ENCODE measurements at places on chromosomes 1 and 21. TPM values are rescaled to one million over a fixed set of nuclear protein-coding genes. Genes with fewer than 3 reads are reported as not detected.

The SEMA6C gene
- 2.5 TPM for total RNA-seq

The COL9A2 gene
- 13.1 TPM for total RNA-seq

The RHBDL2 gene
- total RNA-seq = not detected

The GPR37L1 gene
- not detected for total RNA-seq

The HMGCS2 gene
- not detected for total RNA-seq

The NPHS2 gene
- total RNA-seq = not detected

The KLHDC7A gene
- total RNA-seq = not detected

DNA sequence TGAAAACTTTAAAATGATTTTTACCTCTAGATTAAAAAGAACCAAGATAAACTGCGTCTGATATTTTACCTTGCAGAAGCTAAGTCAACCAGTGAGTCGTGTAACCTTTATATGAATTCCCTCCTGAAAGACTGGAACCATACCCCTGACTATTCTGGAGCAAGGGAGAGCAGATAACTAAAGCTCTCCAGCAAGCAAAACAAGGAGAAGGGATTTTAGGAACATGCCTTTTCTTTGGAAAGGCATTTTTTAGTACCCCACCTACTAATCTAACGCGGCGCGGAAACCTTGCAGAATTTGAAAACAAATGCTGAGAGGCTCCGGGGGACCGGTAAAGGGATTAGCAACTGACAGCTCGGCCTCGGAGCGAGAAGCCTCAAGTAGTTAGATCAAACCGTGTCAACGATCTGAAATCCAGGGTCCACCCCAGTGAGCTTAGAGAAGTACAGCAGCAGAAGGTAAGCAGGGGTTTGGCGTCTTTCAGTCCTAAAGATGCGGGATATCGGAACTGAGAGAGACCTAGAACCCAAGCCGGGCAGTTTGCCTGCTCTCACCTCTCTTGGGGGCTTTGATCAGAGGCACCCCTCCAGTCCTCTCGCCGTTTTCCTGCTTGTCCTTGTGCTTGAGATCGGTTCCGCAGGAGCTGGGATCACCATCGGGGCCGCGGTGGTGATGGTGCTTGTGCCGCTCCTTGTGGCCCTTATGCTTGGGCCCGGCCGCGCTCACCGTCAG lies 954 bp downstream of the RSBN1 start:
- peak; percentile 42 for DNase-seq

DNA sequence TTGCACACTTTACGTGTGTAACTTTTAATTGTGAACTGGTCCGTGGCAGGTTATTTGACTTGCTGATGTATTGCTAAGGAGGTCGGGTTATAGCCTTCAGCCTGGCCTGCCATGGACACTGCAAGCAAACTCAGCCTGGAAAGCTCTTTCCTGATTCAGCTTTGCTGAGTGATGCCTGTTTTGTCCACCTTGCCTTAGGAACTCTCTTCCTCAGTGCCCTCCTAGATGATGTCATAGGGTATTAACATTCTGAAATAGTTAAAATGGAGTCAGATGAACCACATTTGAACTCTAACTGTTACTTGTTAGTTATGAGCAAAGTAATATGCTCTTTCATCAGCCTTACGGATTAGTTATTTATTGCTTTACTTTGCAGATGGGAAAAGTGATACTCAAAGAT lies 446.0 kb downstream of the PCP4 start:
- DNase-seq = no peak

GRCh38 chr1:59079434-59080140 lies 217.3 kb upstream of the FGGY start:
- no peak for DNase-seq

DNA sequence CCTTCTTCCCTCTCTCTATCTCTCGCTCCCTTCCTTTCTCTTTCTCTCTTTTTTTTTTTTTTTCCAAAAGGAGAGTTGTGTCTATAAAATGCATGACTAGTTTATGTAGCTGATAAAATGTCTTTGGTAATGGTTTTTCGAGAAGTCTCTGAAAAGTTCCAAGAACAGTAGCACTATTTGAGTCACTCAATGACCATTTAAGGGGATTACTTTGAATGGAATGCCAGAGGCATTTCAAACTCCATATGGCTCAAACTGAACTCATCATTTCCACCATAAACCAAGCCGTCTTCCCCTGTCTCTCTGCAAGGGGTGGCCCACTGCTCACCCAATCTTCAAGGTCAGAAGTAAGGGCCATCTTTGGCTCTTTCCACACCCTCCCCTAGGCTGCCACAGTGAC lies 93.3 kb downstream of the FAM78B start:
- no peak for DNase-seq

DNA sequence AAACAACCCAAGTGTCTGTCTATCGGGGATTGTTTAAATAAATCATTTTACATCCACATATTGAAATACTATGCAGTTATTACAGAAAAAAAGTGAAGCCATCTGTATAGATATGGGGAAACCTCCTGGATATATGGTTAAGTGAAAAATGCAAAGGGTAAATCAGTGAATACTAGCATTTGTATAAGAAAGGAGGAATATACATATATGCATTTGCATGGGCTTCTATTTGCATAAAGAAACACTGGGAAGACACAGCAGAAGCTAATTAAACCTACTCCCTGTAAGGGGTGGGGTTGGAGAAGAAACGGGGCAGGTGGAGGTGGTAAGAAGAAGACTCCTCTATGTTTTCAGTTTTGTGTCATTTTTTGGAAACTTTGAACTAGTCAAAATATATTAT lies 16.6 kb upstream of the KIRREL1 start:
- no peak for DNase-seq

- no peak for DNase-seq
These were observed 5.7 kb downstream of the ZBTB40 start for GRCh38 chr1:22457345-22457744.

DNA sequence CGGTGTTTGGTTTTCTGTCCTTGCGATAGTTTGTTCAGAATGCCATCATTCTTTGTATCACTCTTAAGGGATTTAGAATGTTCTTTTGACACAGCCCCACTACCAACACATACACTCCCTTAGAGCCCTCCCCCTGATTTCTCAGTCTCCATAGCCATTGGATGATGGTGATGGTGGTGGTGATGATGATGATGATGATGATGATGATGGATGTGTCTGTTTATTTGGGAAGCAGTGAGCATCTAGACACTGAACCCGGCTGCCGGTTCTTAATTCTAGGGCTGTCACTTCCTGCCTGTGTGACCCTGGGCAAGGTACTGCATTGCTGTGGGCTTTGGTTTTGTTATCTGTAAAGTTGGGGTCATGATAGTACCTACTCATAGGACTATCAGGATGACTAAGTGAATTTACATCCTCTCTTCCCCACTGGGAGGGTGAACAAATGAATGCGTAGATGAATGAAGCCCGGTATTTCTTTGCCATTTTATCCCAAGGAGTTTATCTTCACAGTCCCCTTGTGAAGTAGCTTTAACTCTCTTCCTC lies 100.7 kb downstream of the HUNK start:
- DNase-seq = no peak

DNA sequence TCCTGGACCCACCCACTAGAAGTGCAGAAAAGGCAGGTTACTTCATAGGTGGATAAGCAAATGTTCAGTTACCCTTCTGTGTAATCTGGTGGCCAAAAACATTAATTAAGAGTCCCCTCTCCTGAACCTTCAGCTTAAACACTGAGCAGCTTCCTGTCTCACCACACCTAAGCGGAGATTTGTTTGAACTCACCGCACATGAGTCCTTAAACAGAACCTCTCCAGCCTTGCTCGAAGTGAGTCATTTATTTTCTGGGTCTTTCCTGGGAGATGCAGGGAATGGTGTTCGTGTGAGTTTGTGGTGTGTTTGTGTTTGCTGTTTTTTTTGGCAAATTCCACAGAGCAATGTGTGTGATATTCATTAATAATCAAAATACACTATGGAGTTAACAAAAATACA lies 7.6 kb upstream of the FNBP1L start:
- no peak for DNase-seq

DNA sequence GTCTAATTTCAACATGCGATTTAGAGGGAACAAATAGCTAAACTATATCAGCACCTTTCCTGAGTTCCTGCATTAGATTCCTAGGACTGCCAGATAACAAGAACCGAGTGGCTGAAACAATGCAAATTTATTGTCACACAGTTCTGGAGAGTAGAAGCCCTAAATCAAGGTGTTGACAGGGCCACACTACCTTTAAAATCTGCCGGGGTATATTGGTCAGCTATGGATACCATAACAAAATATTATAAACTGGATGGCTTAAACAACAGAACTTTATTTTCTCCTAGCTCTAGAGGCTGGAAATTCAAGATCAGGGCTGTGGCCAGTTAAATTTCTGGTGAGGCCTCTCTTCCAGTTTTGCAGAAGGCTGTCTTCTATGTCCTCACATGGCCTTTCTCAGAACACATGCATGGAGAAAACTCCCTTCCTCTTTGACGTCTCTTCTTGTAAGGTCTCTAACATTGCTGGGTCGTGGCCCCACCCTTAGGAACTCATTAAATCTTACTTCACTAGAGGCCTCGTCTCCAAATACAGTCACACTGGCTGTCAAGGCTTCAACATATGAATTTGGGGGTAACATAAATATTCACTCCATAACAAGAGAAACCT lies 144.3 kb downstream of the FCRL5 start:
- DNase-seq = no peak

GRCh38 chr21:32708069-32708468 lies 19.7 kb downstream of the SYNJ1 start:
- DNase-seq = no peak

GRCh38 chr1:89957107-89957506 lies 37.8 kb upstream of the ZNF326 start:
- DNase-seq = peak; percentile 35

GRCh38 chr1:186873687-186874086 lies 44.9 kb downstream of the PLA2G4A start:
- no peak for DNase-seq

- no peak for DNase-seq
These were observed at the start of gene NAV1 for GRCh38 chr1:201538612-201539551. Gene NAV1 (plus strand): TSS chr1:201539127. CDS start chr1:201622885, 83,758 bp downstream.

DNA sequence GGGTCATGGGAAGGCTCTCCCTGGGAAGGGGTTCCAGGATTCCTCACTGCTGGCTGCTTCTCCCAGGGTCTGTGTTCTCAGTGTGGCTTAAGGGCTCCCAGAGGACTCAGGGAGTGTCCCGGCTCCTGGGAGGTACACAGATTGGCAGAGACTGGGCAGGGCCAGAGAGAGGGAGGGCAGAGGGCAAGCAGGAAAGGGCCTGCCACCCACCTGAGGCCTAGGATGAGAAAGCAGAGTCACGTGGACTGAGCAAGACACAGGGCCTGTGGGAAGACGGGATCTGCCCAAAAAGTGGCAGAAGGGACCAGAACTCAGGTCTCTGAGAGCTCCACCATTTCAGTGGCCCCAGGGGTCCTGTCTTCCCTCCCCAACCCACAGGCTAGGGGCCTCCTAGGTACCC lies 871 bp downstream of the SLFNL1 start:
- DNase-seq = no peak

GRCh38 chr1:6360517-6361070 lies 33.0 kb downstream of the ACOT7 start:
- no peak for DNase-seq

GRCh38 chr1:174686213-174686612 lies 238.4 kb downstream of the GPR52 start:
- DNase-seq = no peak

DNA sequence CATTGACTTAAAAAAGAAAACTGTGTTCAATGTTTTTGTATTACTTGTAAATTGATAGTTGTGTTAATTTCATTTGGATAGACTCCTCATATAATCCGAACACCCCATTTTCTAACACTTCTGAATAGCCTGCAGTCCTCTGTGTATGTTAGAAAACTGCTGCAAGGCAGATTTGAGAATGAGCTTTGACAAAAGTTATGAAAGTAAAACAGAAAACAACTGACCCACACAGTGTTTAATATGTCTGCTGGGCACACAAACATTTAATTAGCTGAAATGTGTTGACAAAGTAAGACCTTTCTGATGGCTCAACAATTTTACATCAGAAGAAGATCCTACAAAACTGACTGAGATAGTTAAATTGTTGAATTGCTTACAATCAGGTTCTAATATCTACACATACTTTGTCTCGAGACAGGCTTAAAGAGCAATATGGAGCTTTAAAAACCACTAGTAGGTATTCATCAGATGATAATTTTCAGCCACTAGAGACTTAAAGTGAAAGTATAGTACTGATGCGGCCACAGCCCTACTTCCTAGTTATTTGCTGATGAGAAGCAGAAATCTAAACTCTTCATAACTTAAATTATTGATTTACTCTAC lies 40.0 kb upstream of the PRMT6 start:
- no peak for DNase-seq

DNA sequence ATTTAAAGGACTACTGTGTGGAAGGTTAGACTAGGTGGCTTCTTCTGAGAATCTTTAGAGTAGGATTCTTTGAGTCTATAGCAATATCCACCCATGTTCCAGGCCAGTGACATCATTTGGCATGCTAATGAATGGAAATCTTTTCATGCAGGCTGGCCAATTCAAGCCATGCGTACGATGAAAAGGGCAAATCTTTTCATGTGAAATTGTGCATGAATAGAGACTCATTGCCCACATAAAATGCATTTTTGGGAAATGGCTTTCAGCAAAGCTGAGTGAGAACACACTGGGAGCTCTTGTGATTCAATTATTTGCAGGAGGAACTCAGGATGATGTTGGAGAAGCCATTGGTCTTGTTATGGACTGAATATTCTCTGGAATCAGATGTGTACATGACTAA lies 324.9 kb upstream of the DAB1 start:
- DNase-seq = no peak

DNA sequence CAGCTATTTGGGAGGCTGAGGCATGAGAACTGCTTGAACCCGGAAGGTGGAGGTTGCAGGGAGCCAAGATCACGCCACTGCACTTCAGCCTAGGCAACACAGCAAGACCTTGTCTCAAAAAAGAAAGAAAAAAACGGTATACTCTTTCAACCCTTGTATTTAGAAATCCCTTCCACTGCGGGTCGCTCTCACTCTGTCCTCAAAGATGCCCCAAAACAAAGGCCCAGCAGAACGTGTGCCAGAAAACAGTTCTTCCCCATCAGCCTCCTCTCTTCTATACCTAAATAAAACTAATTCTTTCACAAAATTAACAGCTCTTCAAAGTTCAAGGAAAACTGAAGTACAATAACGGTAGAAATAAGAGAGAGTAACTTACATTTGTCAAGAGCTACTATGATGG lies 13.2 kb downstream of the SETD4 start:
- DNase-seq = no peak

DNA sequence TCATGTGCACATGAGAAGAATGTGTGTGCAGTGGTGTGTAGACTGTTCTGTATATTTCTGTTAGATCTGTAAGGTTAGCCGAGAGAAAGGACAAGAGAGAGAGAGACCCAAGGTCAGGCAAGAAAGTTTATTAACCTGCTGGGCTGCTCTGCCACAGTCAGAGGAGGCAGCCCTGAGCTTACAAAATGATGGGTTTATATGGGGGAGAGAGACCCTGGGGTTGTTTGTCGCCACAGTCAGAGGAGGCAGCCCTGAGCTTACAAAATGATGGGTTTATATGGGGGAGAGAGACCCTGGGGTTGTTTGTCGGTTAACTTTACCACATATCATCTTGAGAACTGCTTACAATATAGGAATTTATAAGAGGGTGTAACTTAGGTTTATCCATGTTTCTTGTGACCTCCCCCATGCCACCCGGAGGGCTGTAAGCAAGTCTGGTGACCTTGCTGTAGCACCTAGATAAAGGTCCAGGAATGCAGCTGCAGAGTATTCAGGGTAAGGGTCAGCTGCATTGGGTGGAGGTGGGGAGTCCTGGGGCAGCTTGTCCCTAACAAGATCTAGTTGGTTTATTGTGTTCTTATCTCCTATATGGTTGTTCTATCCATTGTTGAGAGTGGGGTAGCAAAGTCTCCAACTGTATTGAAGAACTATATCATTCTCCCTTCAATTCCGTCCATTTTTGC lies 9.3 kb upstream of the ZBTB40 start:
- no peak for DNase-seq
